ENCODE measurements at places on chromosomes 3 and 15. TPM values are rescaled to one million over a fixed set of nuclear protein-coding genes. Genes with fewer than 3 reads are reported as not detected.

GRCh38 chr3:4856986-4857385, 122.3 kb upstream of the BHLHE40 start:
- no peak overlapping the region for H3K27ac ChIP-seq
- no peaks in the 10 kb centered on the region for H3K4me1 ChIP-seq
- H3K27me3 ChIP-seq, result no peaks in the 10 kb centered on the region
- DNase-seq, result no peak

The STRIT1 gene
- not detected for total RNA-seq

The PLCL2 gene
- 24.7 TPM for total RNA-seq

The DNASE1L3 gene
- 0.61 TPM for total RNA-seq

GRCh38 chr15:78625606-78626280, 4.9 kb upstream of the CHRNA3 start:
- no peaks in the 10 kb centered on the region for H3K27me3 ChIP-seq
- H3K4me3 ChIP-seq, result no peak overlapping the region
- H3K27ac ChIP-seq, result no peak overlapping the region
- no peaks in the 10 kb centered on the region for H3K36me3 ChIP-seq
- no peaks in the 10 kb centered on the region for H3K4me1 ChIP-seq

- no peak overlapping the region for H3K4me3 ChIP-seq
- no peak overlapping the region for H3K27ac ChIP-seq
- H3K27me3 ChIP-seq, result no peaks in the 10 kb centered on the region
- no peak for DNase-seq
- H3K4me1 ChIP-seq, result no peaks in the 10 kb centered on the region
These were observed 88.8 kb downstream of the TAMM41 start for GRCh38 chr3:11757929-11758328.

- H3K36me3 ChIP-seq, result no peaks in the 10 kb centered on the region
- no peaks in the 10 kb centered on the region for H3K4me1 ChIP-seq
- H3K27me3 ChIP-seq, result no peaks in the 10 kb centered on the region
- H3K27ac ChIP-seq, result no peak overlapping the region
- no peak overlapping the region for H3K4me3 ChIP-seq
- no peak for DNase-seq
These were observed 119.2 kb upstream of the CMC1 start for GRCh38 chr3:28122227-28122626.

- H3K4me3 ChIP-seq, result no peak overlapping the region
- H3K36me3 ChIP-seq, result no peaks in the 10 kb centered on the region
- no peaks in the 10 kb centered on the region for H3K27me3 ChIP-seq
- DNase-seq, result no peak
- H3K4me1 ChIP-seq, result peaks cover 4% of the 10 kb centered on the region
These were observed 138.5 kb upstream of the HES1 start for GRCh38 chr3:193997228-193998122.

The DMXL2 gene
- total RNA-seq, result 28.5 TPM

DNA sequence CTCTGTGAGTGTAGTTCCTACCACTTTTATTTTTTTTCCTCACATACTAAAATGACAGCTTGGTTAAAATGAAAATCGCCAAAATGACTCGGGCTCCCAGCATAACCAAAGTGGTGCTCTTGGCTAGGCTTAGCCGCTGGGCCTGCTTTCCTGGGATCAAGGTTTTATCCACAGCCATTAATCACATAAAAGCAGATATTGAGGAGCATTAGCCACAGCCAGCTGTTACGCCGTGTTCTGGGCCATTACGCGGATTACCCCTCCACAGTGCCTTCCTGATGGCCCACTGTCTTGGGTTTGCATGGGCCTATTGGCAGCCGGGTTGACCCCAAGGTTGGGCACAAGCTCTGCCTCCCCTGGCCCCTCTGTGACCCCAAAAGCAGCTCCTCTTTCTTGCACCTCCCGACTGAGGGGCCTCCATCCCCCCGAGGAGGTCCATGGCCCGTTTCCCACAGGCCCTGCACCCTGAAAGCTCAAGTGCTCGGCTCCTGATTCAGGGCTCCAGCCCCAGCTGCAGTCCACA, 30.4 kb upstream of the TRPM1 start:
- no peaks in the 10 kb centered on the region for H3K36me3 ChIP-seq
- H3K27me3 ChIP-seq, result no peaks in the 10 kb centered on the region
- H3K4me3 ChIP-seq, result no peak overlapping the region
- peaks cover 7% of the 10 kb centered on the region for H3K4me1 ChIP-seq
- H3K27ac ChIP-seq, result no peak overlapping the region

DNA sequence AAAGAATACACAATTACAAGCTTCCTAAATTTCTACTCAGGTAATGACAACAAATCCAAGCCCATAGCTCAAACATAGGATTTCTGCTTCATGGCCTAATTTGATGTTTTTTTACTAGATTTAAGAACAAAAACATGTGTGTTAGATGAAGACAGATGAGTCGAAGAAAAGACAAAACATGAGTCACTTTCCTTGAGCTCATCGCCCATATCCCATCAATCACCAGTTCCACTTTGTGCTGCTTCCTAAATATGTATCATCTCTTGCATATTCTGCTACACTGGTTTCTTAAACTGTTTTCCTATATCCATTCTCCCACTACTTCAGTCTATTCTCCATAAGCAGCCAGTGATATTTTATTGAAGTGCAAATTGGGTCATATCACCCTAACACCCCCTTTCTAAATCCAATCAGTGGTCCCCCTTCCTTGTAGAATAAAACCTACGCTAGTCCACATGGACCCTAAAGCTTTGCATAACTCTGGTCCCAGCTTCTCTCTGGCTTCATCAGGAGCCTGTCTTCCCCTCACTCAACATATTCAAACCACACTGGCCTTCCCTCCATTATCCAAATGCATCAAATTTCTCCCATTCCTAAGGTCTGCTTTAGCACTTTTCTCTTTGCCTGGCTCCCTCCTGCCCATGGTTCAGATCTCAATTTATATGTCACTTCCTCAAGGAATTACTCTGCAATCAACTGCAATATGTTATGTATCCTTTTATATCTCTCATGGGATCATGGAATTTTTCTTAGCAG, 1033.9 kb downstream of the FHIT start:
- no peaks in the 10 kb centered on the region for H3K36me3 ChIP-seq
- DNase-seq, result no peak
- peaks cover 3% of the 10 kb centered on the region for H3K4me1 ChIP-seq
- H3K27ac ChIP-seq, result no peak overlapping the region

The CCR8 gene
- total RNA-seq, result not detected

DNA sequence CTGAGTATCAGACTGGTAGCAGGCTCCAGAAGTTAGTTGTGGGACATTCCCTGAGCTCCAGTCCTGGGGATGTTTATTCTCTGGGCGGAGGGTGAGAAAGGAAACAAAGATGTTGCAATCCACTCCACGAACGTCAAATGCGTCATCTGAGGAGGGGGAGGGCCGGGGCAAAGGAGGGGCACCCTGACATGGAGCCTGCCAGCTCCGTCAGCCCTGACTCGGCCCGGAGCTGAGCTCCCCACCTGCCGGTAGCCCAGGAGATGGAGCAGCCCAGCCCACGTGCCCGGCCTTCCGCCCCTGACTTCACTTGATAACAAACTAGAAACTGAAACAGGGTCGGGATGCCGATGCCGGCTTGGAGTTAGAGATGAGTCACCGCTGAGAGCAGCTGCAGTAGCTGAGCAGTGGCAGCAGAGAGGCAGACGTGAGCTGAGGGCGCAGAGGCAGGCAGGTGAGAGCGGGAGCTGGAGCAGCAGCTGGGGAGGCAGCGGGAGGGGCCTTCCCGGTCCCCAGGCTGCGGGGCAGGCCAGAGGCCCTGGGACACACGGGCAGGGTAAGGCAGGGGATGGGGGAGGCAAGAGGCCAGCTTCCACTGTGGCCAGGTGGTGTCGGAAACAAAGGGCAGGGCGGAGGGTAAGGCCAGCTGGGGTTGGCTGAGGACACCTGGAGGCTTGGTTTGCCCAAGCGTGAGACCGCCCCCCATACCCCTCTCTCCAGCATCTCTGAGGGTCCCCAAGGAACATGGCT, at the start of gene ISG20:
Gene ISG20 (plus strand): TSS at position 391 of the 747 bp plus-strand sequence. CDS start 351 bp downstream, at position 742.
- peak within 1 kb of the TSS; percentile 93 for H3K27ac ChIP-seq
- no peaks in the 10 kb centered on the region for H3K36me3 ChIP-seq
- H3K27me3 ChIP-seq, result no peaks in the 10 kb centered on the region
- H3K4me3 ChIP-seq, result peak within 1 kb of the TSS; percentile 44
- DNase-seq, result peak; percentile 97

GRCh38 chr3:183583331-183584245, 28.1 kb upstream of the KLHL6 start:
- H3K4me1 ChIP-seq, result peaks cover 41% of the 10 kb centered on the region
- DNase-seq, result no peak
- H3K4me3 ChIP-seq, result no peak overlapping the region
- peak overlapping the region; percentile 58 for H3K27ac ChIP-seq
- no peaks in the 10 kb centered on the region for H3K27me3 ChIP-seq

DNA sequence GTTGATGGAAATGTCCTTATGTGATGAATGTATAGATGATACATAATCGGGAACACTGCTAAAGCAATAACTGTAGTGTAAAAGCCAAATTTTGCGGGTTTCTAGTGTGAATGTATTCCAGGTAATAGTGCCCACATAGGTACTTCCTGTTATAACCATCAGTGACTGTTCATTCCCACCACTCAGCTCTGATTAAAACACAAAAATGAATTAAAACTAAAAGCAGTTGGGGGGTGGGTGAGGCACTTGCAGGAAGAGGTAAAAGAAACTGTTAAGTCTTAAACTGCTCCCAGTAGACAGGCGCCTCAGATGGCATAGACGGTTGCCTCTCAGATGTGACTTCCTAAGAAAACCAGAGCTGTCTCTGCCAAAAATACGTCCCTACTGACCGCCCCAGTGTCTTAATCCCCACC, 893 bp upstream of the MTHFS start:
- no peaks in the 10 kb centered on the region for H3K36me3 ChIP-seq
- no peaks in the 10 kb centered on the region for H3K27me3 ChIP-seq
- peak overlapping the region; percentile 62 for H3K4me3 ChIP-seq
- DNase-seq, result no peak
- no peaks in the 10 kb centered on the region for H3K4me1 ChIP-seq

The IREB2 gene
- total RNA-seq, result 51.7 TPM

DNA sequence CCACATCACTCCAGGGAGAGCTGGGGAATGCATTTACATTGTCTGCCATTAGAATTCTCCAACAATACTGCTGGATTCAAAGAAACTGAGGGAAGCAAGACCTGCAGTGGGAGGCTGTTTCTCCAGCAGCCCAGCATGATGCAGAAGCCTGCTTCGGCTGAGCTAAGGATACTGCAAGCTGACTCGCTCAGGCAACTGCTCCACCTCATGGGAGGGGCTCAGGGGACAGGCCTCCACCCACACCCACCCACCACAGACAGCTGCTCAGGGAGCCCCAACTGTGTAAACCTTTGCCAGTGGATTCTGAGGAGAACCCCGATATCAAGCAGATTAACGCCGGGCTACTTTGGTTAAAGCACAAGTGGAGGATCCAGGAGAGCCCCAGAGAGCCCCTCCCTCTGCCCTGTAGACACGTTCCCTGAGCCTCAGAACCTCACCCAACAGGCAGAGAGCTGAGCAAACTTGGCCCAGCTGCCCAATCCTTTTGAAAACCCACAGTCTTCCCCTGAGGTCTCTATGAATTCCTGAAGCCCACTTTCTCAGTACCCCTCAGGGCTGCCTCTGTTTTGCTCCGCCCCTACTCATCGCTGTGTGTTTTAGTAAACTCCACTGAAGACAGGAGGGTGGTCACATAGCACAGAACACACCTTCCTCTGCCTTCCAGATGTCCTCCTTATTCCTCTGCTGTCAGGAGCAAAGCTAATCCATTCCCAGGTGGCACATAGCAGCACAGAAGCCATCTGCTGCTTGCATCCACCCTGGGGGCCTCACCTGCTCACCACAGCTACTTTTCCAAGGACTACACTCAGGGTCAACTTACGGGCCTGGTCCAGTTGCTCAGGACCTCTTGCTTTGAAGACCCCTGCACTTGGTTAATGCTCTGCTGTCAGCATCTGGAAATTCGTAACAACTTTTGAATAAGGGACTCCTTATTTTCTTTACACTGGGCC, 269.0 kb downstream of the ABHD5 start:
- DNase-seq, result no peak
- no peak overlapping the region for H3K4me3 ChIP-seq
- no peaks in the 10 kb centered on the region for H3K27me3 ChIP-seq

DNA sequence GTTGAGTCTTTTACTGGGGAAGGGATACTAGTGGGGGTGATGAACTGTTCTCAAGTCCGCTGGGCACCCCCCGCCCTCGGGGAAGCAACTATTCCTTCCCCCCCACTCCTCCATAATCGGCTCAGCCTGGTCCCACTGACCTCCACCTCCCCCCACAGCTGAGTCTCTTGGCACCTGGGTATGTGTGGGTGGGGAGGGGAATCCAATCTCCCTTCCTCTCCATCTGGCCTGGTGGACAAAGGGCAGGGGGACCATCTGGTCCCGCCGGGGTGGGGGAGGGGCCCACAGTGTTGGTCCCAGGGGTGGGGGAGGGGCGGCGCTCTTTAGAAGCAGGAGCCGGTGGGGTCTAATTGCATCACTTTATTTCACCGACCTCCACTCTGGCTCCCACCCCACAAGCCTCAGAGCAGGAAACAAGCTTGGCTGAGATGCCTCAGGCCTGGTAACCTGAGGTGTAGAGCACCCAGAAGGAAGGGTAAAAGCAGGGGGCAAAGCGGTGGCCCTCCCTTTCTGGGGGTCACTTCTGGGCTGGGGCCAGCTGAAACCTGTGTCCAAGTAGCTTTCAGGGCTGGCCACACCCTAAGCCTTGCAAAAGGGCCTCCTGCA, 1.0 kb upstream of the PCBP4 start:
- peak overlapping the region; percentile 62 for H3K4me3 ChIP-seq
- peaks cover 8% of the 10 kb centered on the region for H3K4me1 ChIP-seq
- peak overlapping the region; percentile 86 for H3K27ac ChIP-seq
- H3K36me3 ChIP-seq, result no peaks in the 10 kb centered on the region
- H3K27me3 ChIP-seq, result no peaks in the 10 kb centered on the region
- peak; percentile 48 for DNase-seq

The PATL2 gene
- 1.2 TPM for total RNA-seq

Measured in ovary (tissue), 10 donors.